ENCODE measurements at places on chromosomes 4 and X. TPM values are rescaled to one million over a fixed set of nuclear protein-coding genes. Genes with fewer than 3 reads are reported as not detected.

The P2RY4 gene
- not detected for total RNA-seq

The DOK7 gene
- under 0.01 TPM for total RNA-seq

The C4orf54 gene
- under 0.01 TPM for total RNA-seq

The PTTG2 gene
- not detected for total RNA-seq

The SYN1 gene
- total RNA-seq: 14.7 TPM

The SCFD2 gene
- total RNA-seq: 17.5 TPM

The GPR50 gene
- total RNA-seq: not detected
